CMK (cell line): ENCODE measurements at places on chromosomes 11 and 22.
A peak's percentile ranks its signal among the peaks of the same experiment; 100 is the strongest.

- DNase-seq = no peak
These were observed 14.7 kb upstream of the NNMT start for GRCh38 chr11:114281388-114281956.

- DNase-seq = no peak
These were observed 54.7 kb downstream of the PHF21B start for GRCh38 chr22:44955102-44955501.

GRCh38 chr11:44270403-44271273 is 39.3 kb downstream of the ALX4 start:
- no peak for DNase-seq

GRCh38 chr11:30314625-30315024 is 8.3 kb upstream of the ARL14EP start:
- DNase-seq = no peak

- DNase-seq = no peak
These were observed 61.8 kb upstream of the WNT7B start for GRCh38 chr22:46038516-46039430.

GRCh38 chr22:40637183-40638150 is 948 bp upstream of the MRTFA start:
- no peak for DNase-seq

- no peak for DNase-seq
These were observed 126.7 kb downstream of the TEAD1 start for GRCh38 chr11:12800871-12801270.

DNA sequence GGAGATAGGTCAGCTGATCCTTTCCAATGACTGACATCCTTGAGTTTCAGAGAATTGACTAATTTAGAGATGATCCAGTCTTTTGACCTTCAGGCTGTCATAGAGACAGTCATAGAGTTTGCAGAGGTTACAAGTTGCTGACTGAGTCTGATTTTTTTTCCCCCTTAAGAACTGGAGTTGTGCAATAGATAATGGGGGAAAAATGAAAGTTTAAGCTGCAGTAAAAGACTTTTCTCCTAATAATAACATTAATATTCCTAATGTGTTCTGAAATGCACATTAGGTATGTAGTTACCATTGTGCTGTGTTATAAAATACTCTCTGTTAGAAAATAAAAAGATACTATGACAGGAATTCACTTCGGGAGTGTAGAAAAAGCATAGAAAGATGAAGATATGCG is 876.9 kb upstream of the RAG2 start:
- DNase-seq = no peak

DNA sequence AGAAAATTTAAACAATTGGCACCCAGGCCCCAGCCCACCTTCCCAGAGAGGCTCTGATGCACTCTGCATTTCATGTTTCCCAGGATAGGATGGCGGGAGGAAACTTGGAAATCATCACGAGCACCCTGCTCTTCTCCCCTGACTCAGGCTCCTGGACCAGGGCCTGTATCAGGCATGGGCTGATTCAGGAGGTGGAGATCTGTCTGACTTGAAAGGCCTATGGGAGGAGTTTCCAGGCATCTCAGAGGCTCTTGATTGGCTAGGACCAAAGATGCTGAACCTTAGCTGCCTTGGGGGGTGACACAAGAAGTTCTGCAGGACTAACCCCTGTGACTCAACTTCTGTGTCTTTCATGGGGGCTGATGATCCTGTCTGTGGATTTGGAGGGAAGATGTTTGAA is 106.2 kb downstream of the PKNOX2 start:
- no peak for DNase-seq

- DNase-seq = no peak
These were observed 11.4 kb downstream of the BCL9L start for GRCh38 chr11:118914178-118914918.

GRCh38 chr11:422249-422656 is 7.5 kb upstream of the SIGIRR start:
- DNase-seq = no peak

GRCh38 chr22:40238425-40239344 is 61.0 kb downstream of the TNRC6B start:
- DNase-seq = no peak

GRCh38 chr11:69699213-69699612 is 4.6 kb downstream of the FGF19 start:
- no peak for DNase-seq

DNA sequence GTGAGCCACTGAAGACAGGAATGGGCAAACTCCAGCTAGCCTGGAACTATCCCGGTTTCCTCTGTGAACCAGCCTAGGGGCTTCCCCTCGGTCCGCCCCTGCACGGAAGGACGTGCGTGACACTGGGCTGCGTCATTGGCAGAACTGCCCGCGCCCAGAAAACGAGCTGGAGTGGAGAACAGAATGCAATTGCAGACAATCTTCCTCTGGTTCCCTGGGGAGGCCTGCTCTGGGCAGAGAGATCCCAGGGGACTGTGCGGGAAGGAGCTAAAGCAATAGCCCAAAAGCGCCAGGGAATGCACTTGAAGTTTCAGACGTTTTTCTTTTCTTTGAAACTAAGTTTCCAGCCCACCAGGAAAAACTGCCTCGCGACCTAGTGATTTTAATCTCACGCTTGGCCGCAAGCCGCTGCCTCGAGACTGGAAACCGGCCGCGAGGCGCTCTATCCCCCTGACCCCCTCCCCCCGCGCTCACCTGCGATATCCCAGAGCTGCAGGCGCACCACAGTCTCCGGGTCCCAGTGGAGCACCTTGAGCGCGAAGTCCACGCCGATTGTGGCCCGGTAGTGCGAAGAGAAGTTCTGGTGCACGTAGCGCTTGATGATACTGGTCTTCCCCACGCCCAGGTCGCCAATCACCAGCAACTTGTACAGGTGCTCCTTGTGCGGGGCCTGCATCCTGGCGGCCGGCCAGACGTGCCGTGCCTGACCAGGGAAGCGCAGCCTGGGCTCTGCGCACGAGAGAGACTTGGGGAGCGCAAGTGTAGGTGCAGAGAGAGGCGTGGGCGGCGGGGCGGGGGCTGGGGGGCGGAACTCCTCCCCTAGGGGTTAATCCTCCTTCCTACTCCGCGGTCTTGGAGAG is at the start of gene RAB38:
TSS of gene RAB38 (minus strand) at position 735 of the 860 bp plus-strand sequence. CDS start at position 676, 59 bp downstream.
- DNase-seq = peak; percentile 55

DNA sequence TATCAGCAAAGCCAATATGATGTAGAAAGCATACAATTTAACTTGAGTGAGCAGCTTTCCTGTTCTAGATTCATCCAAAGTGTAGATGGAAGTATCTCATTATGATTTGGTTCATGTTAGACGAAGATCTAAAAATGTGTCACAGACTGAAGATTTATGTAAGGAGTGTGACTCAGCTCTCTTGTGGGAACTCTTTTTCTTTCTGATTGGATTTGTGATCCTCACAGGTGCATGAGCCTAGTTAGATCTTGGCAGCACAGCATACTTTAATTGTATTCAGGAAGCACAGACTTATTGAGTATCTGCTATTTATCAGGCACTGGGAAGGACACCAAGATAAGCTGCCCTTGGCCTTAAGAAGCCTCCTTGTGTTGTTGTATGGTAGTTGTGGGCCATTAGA is 147.1 kb downstream of the C11orf91 start:
- DNase-seq = no peak
